ENCODE measurements at places on chromosomes 7 and 10. TPM values are rescaled to one million over a fixed set of nuclear protein-coding genes. Genes with fewer than 3 reads are reported as not detected.

The JCAD gene
- 35.2 TPM for total RNA-seq

The LLCFC1 gene
- not detected for total RNA-seq

The VPS50 gene
- total RNA-seq: 12.3 TPM

The KCNH2 gene
- under 0.01 TPM for total RNA-seq

The CFAP70 gene
- total RNA-seq: 0.18 TPM

The PKD2L1 gene
- total RNA-seq: not detected

The MSMB gene
- total RNA-seq: not detected

The TMEM196 gene
- total RNA-seq: not detected

The TEX47 gene
- not detected for total RNA-seq

The HTR5A gene
- total RNA-seq: not detected

The GET4 gene
- 21.2 TPM for total RNA-seq

The PTF1A gene
- total RNA-seq: not detected

The GNB2 gene
- total RNA-seq: 215 TPM

The ADRA2A gene
- 0.36 TPM for total RNA-seq

The ZNRF2 gene
- 4.2 TPM for total RNA-seq

The KLLN gene
- 0.97 TPM for total RNA-seq

The NAT16 gene
- total RNA-seq: not detected
